ENCODE measurements at places on chromosomes 16 and 17.

DNA sequence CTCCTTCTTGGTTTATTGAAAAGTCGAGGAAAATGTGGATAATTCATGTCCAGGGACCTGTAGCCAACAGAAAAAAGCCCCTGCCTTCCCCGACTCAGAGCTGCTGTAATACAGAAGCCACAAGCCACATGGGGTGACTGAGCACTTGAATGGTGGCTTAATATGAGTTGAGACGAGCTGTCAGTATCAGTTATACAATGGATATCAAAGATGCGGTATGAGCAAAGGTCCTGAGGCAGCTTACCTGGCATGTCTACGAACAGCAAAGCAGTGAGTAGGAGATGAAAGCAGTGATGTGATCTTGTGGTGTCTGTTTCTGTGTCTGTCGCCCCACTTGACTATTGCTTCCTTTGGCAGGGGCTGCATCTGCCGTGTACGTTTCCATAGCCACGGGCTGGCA lies 12.2 kb upstream of the RMI2 start:
- DNase-seq, result no peak

- no peak for DNase-seq
Observed at GRCh38 chr16:87585442-87586200, 16.7 kb upstream of the JPH3 start.

DNA sequence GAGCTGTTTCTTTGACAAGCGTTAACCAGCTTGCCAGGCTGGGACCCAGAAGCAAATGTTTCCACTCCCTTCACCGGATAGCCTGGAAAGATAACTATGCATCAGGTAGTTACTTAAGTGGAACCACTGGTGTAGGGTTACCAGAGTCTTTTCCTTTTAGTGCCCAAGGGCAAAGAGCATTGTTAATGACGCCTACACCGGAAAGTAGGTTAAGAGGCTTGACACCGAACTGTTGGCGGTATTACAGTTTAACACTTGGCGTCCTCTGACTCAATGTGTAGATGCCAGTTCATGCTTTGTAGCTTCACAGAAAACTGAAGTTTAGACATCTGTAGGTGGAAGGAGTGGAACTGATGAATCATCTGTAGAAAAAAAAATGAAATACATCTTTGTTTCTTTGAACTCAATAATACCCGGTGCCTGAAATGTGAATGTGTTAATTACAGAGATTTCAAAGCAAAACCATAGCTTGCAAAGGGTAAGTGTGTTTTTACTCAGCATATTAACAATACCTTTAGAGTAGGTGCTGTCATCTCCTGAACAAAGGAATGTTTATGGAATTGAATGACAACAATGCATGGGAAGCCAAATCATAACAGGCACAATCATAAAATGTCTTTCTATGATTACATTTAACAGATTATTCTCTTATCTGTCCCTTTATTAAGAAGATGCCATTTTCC lies 426.7 kb upstream of the SALL1 start:
- no peak for DNase-seq

DNA sequence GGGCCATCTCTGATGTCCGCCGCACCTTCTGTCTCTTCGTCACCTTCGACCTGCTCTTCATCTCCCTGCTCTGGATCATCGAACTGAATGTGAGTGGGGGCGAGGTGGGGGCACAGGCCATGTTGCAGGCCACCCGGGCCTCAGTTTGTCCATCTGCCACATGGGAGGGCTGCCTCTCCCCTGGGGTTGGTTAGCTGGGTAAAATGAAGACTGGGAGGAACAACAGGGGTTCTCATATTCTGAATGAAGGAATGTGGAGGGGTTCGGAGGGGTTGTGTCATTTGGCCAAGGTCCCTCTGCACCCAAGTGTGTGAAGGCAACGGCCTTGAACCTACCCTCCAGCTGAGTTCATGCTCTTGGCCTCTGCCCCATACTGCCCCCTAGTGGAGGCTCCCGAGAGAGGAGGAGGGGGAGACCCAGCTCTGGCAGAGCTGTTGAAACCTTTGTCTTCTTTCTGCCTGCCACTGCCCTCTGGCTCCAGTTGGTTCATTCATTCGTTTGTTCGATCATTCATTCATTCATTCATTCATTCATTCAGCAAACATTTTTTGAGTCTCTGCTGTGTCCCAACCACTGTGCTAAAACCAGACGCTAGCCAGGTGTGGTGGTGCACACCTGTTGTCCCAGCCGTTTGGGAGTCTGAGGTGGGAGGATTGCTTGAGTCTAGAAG lies 11.4 kb upstream of the TCAP start:
- DNase-seq, result no peak

- no peak for DNase-seq
Observed at GRCh38 chr17:8015957-8016631, 13.7 kb downstream of the GUCY2D start.

GRCh38 chr17:79986411-79987186 lies 49.1 kb downstream of the TBC1D16 start:
- no peak for DNase-seq

GRCh38 chr17:78883089-78883532 lies 19.9 kb downstream of the CEP295NL start:
- DNase-seq, result no peak

DNA sequence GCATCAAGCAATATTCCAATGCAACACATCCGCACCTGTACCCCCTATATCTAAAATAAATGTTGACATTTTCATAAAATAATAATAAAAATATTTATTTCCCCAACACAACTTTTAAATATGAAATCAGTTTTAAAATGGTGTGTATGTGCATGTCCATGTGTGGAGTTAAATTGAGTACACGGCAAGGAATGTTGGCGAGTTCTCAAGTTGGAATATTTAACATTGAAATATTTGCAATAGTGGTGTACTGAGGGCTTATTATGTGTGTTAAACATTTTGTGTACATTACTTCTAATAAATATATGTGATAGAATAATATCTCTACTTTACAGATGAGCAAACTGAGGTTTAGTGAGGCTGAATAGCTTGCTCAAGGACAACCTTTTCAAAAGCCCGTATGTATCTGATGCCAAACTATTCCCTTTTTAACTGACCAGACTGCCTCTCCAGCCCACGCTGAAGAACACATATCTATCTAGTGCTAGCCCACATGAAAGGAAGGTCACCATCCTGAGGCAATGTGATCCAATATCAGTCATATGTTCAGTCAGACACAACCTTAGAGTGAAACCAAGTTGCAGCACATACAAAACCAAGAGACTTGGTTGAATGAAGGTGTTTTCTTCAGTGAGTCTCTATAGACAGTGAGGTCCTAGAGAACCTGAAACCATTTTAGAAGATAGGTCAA lies 192.2 kb upstream of the CDH11 start:
- DNase-seq, result no peak

GRCh38 chr16:37511-37910 lies 15.9 kb downstream of the POLR3K start:
- no peak for DNase-seq

GRCh38 chr17:1504866-1505265 lies 11.5 kb downstream of the INPP5K start:
- DNase-seq, result no peak

DNA sequence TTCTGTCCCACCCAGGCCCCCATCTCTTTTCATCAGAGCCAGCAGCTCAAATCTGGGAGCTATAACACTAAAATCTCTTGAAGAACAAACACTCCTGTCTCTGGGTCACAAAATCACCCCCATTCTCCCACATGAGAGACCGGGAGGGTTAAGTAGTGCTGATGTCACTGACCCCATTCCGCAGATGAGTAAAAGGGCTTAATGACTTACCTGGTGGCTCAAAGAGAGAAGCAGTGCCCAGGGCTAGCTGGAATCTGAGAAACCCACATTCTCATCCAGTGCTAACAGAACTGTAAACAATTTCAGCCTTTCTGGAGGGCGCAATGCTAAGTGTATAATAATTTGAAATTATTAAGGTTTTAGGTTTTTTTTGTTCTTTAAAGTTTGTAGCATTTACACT lies 26.3 kb upstream of the LHX1 start:
- no peak for DNase-seq

GRCh38 chr17:42891539-42892152 lies 9.0 kb upstream of the G6PC1 start:
- DNase-seq, result no peak

- peak; percentile 44 for DNase-seq
Observed at GRCh38 chr17:78557598-78558039, 19.6 kb downstream of the DNAH17 start.

DNA sequence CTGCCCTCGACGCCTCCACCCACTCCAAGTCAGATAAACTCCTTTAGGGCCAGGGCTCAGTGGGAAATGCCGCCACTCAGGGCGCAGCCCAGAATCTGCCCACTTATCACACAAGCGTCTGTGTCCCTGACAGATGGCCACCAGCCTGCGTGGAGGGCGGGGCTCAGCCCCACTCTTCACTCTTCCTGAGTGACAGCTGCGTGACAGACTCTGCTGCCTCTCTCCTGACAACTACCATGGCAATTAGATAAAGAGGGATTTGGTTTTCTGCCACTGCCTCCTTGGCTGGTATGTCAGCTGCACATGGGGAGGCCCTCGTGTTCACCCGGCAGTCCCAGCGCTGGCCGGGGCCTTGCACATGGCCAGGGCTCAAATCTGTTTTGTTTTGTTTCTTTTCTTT lies 96.2 kb downstream of the RTN4RL1 start:
- no peak for DNase-seq

GRCh38 chr16:56558024-56558747 lies 6.7 kb upstream of the MT4 start:
- DNase-seq, result peak; percentile 91

DNA sequence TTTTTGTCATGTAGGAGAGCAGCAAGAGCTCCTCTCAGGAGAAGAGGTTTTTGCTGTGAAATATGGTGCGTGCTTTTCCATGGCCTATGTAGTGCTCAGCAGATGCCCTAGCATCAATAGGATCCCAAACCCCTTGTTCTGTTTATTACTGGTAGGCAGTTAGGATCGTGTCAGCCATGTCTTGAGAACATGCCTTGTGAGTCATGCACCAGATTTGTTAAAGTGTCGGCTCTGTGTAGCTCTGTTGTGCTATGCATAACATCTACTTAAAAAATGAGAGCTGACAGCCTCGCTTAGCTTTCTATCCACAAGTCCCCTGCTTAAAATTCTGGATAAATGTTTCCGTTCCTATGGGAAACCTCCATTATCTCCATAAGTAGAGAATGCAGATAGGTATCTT lies 4.4 kb upstream of the EIF4A3 start:
- peak; percentile 78 for DNase-seq

DNA sequence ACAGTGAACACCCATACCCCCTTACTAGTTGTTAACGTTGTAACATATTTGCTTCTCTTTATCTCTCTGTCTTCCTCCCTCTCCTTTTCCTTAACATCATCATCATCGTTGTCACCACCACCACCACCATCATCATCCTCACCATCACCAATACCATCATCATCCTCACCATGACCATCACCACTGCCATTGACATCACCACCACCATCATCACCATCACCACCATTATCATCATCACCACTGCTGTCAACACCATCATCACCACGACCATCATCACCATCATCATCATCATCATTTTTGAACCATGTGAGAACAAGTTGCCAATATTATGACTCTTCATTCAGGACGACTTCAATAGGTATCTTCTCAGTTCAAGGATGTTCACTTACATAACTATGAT lies 35.5 kb downstream of the SHISA6 start:
- DNase-seq, result no peak

GRCh38 chr17:39200070-39200879 lies at the start of gene RPL19:
Gene RPL19 (plus strand): TSS chr17:39200283. CDS start chr17:39200345, 62 bp downstream.
- no peak for DNase-seq

DNA sequence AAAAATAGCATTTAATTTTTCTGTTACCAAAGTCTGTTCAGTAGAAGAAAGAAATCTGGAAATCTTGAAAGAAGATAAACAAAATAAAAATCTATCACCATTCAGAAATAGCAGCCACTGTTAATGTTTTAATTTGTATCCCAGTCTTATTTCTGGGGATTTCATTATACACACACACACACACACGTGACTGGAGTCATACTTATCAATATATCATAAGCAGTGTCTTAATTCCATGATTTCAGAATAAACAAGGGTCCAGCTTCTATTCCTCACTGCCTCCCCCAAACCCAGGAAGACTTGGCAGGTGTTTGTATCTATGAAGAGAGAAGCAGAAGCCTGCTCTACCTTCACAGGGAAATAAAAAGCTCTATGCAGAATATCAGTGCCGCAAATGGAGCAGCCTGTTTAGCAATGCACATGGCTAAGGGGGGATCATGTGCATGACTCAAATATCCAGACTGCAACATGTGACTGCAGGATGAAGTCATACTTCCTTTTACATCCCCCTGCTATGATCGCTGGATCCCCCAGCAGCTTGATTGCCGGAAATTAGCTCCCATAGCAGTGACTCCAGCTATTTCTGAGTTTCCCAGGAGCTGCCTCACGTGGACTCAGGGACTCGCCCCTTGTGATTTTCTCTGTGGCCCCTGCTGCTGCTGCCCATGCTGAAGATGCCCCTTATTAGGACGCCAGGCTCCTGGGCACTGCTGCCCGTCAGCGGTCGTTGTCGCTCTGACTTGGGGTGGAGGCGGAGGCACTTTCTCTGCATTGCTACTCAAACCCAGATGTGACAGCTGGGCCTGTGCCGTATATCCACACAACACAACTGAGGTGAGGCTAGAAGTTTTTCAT lies 341.0 kb downstream of the CPPED1 start:
- DNase-seq, result no peak

GRCh38 chr17:62761884-62762283 lies 46.2 kb downstream of the MARCHF10 start:
- DNase-seq, result no peak

DNA sequence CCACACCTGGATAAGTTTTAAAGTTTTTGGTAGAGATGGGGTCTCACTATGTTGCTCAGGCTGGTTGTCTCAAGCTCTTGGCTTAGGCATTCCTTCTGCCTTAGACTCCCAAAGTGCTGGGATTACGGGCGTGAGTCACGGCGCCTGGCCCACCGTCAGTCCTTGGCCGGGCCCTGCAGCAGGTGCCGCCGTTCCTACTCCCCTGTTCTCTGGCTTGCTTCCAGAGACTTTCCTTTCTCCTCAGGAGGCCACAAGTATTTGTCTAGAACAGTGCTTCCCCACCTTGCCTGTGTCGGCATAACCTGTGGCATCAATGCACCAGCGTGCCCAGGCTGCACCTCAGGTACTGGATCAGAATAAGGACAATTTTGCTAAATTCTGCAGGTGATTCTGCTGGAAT lies 3.0 kb upstream of the MGAT5B start:
- no peak for DNase-seq

- DNase-seq, result no peak
Observed at GRCh38 chr16:83085660-83086059, 458.9 kb downstream of the CDH13 start.

DNA sequence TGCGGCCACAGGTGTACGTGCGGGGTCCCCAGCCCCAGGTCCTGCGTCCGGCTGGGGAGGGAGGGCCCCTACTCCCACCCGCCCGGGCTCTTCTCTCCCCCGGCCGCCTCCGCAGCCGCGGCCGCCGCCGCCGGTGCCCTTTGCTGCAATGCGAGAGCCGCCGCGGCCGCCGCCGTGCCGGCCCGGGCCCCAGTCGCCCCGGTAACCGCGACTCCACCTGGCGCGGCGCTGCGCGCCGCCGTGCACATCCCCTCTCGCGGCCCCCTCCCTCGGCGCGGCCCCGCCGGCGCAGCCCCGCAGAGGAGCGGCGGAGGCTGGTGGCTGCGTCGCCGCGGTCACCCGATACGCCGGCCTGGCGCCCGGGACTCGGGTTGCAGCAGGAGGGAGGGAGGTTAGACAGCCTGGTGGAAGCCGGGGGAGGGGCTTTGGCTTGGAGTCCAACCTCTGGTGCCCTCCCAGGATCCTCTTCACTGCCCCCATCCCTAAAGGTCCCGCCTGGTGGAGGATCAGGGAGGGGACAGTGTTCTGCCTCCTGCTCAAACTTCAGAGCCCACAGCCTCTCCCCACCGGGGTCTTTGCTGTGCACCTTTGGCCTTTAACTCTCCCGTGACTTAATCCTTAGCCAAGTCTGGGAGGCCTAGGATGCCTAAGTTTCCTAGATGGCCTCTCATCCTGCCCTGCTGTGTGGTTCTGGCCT lies 32.9 kb downstream of the SRCIN1 start:
- DNase-seq, result no peak

- no peak for DNase-seq
Observed at GRCh38 chr16:84240455-84240854, 643 bp upstream of the KCNG4 start.

Data from NCI-H226 (cell line).